DMS53 (cell line): ENCODE measurements at places on chromosomes 7 and 10.
A peak's percentile ranks its signal among the peaks of the same experiment; 100 is the strongest.

DNA sequence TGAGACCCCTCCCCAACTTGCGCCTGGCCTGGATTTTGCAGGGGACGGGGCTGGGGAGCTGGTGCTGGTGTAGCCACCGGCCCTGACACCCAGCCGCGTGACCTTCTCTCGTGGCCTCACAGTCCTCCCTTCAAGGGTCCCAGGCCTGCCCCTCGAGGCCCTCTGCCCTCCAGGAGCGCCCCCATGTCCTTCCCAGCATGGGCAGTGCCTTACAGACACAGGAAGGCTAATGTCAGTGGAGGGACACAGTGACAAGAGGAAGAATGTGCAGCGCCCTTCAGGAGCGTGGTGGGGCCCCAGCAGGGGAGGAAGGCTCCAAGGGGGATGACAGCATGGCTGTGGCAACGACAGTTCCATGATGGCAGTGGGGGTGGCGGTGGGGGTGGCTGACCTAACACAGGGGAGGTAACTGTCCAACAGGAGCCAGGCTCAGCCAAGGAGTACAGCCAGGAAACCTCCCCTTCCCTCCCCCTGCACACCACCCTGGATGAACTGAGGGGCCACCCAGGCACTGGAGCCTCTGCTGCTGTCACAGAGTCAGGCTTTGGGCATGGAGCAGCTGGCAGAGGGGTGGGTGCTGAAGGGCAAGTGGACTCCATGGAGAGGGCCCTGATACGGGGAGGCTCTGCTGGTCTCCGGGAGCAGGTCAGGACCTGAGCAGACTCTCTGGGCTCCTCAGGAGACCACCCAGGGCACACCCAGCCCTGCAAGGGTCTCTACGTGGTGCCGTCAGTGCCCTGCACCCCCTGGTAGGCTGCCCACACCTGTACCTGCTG lies 76.0 kb upstream of the RET start:
- DNase-seq, result no peak

- peak; percentile 9 for DNase-seq
Measured at GRCh38 chr10:85635650-85636049, 730.9 kb downstream of the GRID1 start.

DNA sequence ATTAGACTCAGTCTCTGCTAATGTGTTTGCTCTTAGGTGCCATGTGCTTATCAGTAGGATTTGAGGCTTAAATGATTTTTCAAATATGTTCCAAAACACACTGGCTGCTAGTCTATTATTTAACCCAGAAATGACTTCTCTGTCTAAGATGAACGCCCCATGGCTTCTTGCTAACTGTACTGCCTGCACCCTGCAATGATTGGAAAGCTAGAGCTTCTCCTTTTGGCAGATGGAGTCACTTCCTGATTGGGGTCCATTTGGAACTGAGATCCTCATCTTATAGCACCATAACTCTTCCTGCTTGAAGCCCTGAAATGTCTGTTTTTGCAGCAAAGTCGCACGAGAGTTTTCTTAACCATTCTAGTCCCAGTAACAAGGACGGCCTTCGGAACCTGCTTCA lies 186.5 kb upstream of the ADO start:
- no peak for DNase-seq

DNA sequence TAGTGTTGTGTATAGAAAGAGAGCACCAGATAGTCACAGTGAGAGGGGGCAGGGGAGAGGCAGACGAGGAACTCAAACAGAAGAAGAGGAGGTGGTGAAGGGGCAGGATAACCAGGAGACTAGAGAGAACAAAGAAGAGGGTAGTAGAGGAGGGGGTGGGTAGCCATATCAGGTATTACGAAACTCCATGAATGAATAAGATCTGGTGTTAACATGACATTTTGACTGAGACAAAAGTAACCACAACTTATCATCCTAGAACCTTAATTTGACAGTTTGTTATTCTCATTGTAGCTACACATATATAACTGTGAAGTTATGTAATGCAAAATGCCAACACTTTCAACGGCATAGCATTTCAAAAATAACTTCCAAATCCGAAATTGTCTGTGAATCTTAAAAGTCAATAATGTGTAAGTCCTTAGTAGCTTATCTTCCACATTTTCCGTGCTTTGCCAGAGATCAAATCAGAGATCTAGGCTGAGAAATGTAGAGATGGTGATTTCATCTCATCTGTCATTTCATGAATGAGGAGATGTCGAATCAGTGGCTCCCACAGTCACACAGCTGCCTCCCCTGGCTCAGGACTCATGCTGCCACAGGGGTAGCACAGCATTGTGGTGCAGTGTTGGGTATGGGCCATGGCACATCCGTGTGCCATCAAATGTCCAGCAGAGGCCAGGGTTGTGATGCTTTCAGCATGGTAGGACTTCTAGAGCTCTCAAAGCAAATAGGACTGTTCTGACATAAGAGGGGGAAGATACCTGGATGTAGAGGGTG lies 202.1 kb downstream of the HECW1 start:
- DNase-seq, result peak; percentile 30
